ENCODE measurements at places on chromosomes 3 and 15. TPM values are rescaled to one million over a fixed set of nuclear protein-coding genes. Genes with fewer than 3 reads are reported as not detected.

GRCh38 chr15:69668963-69669362, 216.3 kb downstream of the RPLP1 start:
- H3K4me1 ChIP-seq = no peaks in the 10 kb centered on the region
- H3K27ac ChIP-seq = no peak overlapping the region
- no peaks in the 10 kb centered on the region for H3K27me3 ChIP-seq
- no peak overlapping the region for H3K4me3 ChIP-seq

DNA sequence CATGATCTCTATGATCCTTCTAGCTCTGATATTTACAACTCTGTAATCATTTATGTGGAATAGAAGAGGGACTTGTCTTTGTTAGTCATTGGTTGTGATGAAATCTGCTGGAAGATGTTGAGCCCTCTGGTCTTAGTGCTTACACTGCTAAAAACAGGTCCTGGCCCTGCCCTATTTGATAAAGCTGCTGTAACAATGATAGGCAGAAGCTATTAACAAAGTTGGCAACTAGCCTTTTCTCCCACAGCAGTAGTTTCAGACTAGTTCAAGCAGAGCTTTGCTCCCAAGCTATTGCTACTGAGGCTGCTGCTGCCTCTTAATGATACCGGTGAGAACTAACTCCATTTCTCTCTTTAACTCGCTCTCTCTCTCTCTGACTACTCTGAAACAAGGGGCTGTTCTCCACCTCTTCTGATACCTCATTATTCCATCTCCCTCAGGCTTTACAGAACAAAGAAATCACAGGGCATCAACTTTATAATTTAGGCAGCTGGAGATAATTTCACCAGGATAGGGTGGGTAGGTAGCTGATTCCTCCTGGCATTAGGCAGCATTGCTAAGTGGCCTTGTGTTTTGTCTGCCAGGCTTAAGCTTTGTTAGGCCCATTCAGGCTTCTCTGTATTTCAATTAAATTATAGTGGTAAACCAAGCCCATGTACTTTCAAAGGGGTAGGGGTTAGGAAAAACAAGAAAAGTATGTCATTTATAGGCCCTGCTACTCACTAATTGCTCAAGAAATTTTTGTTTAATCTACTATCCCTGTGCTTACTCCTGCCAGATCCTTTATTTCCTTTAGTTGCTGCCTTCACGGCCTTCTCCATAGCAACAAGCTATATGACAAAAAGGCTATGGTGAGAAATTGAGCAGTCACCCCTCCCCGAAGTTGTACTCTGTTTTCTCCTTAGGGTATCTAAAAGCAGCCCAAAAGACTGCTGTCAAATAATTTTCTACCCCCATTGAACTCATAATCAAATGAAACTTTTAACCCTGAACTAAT, 139.6 kb downstream of the RBPMS2 start:
- peaks cover 46% of the 10 kb centered on the region for H3K4me1 ChIP-seq
- peak overlapping the region; percentile 67 for H3K27ac ChIP-seq
- H3K27me3 ChIP-seq = no peaks in the 10 kb centered on the region
- no peaks in the 10 kb centered on the region for H3K36me3 ChIP-seq
- H3K4me3 ChIP-seq = no peak overlapping the region

DNA sequence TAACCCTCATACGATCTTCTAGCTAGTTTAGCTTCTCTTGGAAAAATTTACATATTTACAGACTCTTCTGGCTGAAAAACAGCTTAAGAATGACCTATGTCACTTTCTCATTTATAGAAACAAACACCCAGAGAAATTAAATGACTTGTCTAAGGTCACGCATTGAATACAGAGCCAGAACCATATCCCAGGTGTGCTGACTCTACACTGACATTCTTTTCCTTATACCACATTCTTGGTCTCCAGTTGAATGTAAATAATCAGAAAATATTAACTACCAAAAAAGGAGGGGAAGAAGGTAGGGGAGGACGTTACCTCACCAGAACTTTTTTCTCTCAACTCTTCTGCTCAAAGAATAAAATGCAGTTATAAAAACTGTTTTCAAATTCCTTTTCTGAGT, 95.0 kb downstream of the THRB start:
- no peak for DNase-seq
- H3K4me1 ChIP-seq = peaks cover 31% of the 10 kb centered on the region
- no peak overlapping the region for H3K4me3 ChIP-seq
- no peaks in the 10 kb centered on the region for H3K27me3 ChIP-seq

DNA sequence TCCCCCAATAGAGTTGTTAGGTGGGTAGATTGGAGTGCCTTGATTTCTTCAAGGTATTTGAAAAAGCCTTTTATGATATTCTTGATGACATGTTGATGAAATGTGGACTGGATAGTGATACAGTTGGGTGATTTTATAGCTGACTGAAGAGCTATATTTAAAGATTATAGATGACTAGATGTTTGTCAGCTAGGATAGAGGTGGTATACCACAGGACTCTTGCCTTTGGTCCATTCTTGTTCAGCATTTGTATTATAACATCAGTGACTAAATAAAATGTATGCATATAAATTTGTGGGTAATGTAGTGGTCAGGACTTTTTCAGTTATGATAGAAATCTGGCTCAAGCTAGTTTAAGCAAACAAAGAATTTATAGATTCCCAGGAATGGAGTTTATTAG, 143.9 kb downstream of the ZNF609 start:
- H3K27ac ChIP-seq = no peak overlapping the region
- H3K27me3 ChIP-seq = no peaks in the 10 kb centered on the region
- DNase-seq = no peak
- H3K4me3 ChIP-seq = no peak overlapping the region

DNA sequence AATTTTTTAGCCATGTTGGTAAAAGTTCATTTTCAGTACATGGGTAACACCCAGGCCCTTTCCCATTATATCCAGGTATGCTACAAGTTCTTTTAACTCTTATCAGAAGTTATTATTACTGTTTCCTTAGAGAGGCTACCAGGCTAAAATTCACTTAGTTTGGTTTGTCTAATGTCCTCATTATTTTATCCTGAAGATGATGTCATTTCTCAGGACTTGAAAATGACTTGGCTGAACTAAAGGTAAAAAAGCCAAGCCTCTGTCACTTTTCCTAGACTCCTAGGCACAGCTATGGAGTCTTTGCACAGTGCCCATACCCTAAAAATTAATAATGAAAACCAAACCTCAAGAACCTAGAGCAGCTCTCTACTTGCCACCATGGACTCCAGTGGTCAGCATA, 4.1 kb downstream of the ELL3 start:
- H3K27me3 ChIP-seq = no peaks in the 10 kb centered on the region
- H3K4me1 ChIP-seq = peaks cover 12% of the 10 kb centered on the region
- H3K4me3 ChIP-seq = no peak overlapping the region
- H3K36me3 ChIP-seq = peaks cover 60% of the 10 kb centered on the region

GRCh38 chr3:126372413-126373145, 15.4 kb upstream of the KLF15 start:
- no peak overlapping the region for H3K4me3 ChIP-seq
- DNase-seq = peak; percentile 63
- H3K4me1 ChIP-seq = peaks cover 6% of the 10 kb centered on the region
- no peaks in the 10 kb centered on the region for H3K27me3 ChIP-seq
- H3K27ac ChIP-seq = no peak overlapping the region

GRCh38 chr3:71926262-71926600, 141.3 kb upstream of the PROK2 start:
- H3K4me3 ChIP-seq = no peak overlapping the region
- no peaks in the 10 kb centered on the region for H3K4me1 ChIP-seq
- H3K36me3 ChIP-seq = no peaks in the 10 kb centered on the region
- H3K27ac ChIP-seq = no peak overlapping the region
- no peak for DNase-seq

- H3K27ac ChIP-seq = no peak overlapping the region
- H3K27me3 ChIP-seq = no peaks in the 10 kb centered on the region
- no peak overlapping the region for H3K4me3 ChIP-seq
- DNase-seq = no peak
- no peaks in the 10 kb centered on the region for H3K36me3 ChIP-seq
Observed at GRCh38 chr3:63555767-63556166, 96.7 kb upstream of the SNTN start.

DNA sequence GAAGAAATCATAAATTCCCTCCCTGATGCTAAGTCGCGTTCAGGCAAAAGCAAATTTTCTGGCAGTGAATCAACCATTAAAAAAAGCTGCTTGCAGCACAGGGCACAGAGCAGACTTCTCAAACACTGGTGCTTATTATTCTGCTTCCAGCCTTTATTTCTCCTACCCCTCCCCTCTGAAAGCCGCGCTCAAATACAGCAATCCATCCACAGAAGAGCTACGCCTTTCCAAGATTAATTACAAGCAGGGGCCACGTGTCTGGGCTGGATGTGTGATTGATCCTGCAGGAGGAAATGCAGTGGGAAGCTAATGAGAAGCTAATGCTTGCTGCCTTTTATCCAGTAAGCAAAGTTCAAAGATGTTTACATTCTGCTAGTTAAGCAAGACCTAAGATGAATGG, 134.9 kb upstream of the TOPAZ1 start:
- no peaks in the 10 kb centered on the region for H3K4me1 ChIP-seq
- H3K36me3 ChIP-seq = no peaks in the 10 kb centered on the region
- no peak for DNase-seq
- no peak overlapping the region for H3K27ac ChIP-seq
- no peak overlapping the region for H3K4me3 ChIP-seq
- H3K27me3 ChIP-seq = no peaks in the 10 kb centered on the region

The KCNMB3 gene
- 1.5 TPM for polyA plus RNA-seq

The ERC2 gene
- 0.52 TPM for polyA plus RNA-seq
